NCI-H82 (cell line): ENCODE measurements at places on chromosomes 1 and 21.

GRCh38 chr1:1212780-1213344, 1.1 kb downstream of the TNFRSF4 start:
- DNase-seq: no peak

DNA sequence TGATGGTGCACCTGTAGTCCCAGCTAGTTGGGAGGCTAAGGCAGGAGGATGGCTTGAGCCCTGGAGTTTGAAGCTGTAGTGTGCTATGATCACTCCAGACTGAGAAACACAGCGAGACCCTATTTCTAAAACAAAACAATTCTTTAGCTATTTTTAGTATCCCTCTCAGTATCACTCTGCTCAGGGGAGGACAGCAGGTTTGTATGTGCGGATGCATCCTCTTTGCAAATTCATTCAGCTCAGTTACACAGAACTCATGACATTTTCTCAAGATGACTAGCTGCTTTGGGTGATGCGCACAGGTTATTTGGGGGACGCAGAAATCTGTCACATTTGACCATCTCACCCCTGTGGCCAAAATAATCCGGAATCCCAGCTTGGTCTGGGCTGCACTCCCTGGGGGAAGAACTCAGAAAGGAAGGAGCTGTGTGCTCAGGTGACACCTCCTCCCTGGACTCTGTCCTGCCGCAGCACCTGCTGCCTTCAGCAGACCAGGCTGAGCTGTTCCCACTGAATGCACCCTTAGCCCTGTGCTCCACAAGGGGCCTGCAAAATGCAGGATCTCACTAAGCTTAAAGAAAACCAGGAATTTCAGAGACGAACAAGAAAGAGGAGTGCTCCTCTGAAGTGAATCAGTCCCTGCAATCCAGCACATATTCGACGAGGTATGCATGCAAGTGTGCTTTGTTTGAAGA, 89.5 kb upstream of the PGBD5 start:
- no peak for DNase-seq

DNA sequence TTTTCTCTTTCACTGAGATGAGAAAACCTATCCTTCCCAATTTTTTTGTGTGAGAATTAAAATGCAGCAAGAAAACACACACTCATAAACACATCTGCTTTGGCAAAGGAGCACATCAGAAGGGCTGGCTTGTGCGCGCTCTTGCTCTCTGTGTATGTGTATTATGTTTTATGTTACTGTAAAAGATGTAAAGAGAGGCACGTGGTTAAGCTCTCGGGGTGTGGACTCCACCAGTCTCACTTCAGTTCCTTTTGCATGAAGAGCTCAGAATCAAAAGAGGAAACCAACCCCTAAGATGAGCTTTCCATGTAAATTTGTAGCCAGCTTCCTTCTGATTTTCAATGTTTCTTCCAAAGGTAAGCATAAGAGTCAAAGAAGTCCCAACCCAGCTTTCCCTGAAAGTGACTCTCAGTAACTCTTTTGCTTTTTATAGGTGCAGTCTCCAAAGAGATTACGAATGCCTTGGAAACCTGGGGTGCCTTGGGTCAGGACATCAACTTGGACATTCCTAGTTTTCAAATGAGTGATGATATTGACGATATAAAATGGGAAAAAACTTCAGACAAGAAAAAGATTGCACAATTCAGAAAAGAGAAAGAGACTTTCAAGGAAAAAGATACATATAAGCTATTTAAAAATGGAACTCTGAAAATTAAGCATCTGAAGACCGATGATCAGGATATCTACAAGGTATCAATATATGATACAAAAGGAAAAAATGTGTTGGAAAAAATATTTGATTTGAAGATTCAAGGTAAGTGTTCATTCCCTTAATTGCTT, at the start of gene CD2:
Gene CD2 (plus strand): TSS at position 233 of the 780 bp plus-strand sequence. CDS start 63 bp downstream, at position 296.
- DNase-seq: no peak

- no peak for DNase-seq
Measured at GRCh38 chr1:27690183-27690582, 18.2 kb upstream of the IFI6 start.

GRCh38 chr1:149917571-149918144, at the start of gene SV2A:
Gene SV2A, minus strand, starts transcription at chr1:149917844. Its CDS starts 4,004 bp downstream, at chr1:149913840.
- DNase-seq: peak; percentile 90

DNA sequence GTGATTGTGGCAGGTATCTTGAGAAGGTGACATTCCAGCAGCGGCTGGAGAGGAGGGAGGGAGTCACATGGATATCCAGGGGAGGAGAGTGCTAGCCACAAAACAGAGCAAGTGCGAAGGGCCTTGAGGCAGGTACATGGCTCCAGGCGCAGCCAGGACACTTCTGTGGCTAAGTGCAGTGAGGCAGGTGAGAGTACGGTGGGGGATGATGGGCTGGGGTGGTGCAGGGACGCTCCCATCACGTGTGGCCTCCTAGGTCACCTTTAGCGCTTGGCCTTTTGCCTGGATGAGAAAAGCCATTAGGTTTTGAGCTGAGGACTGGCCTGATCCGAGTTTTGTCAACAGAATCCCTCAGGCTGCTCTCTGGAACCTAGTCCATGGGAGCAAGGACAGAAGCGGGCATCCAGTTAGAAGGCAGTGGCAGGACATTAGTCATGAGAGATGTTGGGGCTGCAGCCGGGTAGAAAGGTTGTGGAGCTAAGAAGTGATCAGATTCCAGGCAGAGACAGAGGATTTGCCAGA, 31.6 kb downstream of the SMYD2 start:
- no peak for DNase-seq

- DNase-seq: no peak
Measured at GRCh38 chr1:209956116-209956515, 18.1 kb downstream of the SYT14 start.

GRCh38 chr1:113765306-113766230, 6.3 kb upstream of the PHTF1 start:
- DNase-seq: no peak
